ENCODE measurements at places on chromosomes 3 and 15. TPM values are rescaled to one million over a fixed set of nuclear protein-coding genes. Genes with fewer than 3 reads are reported as not detected.

DNA sequence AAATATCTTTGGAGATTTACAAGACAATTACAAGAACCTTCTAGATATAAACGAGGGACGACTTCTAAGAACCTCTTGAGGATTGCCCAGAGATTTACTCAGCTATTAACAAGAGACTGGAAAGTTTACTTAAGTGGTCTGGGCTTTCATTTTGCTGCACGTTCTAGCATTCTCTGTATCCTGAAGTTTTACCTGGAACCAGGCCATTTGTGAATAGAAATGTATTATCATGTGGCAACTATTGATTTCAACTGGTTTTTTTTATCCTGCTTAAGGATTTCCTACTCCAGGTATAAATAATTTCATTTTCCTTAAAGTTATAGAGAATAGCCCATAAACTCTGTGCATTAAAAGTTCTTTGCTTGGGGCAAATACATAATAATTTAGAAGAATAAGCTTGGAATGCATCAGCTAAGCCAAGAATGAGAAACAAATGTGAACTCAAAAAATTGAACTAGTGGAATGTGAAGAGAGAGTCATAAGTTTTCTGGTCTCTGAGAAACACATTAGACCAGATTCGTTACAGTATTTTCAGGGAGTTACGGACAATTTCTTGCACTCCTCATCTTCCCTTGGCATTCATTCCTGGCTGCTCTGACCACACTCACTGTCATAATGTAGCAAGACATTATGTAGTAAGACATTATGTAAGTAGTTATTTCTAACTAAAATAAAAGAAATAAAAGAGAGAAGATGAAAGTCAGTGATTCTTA lies 1.3 kb downstream of the AQP9 start:
- DNase-seq = no peak

GRCh38 chr3:171532294-171532693 lies 72.1 kb upstream of the TNIK start:
- DNase-seq = no peak

DNA sequence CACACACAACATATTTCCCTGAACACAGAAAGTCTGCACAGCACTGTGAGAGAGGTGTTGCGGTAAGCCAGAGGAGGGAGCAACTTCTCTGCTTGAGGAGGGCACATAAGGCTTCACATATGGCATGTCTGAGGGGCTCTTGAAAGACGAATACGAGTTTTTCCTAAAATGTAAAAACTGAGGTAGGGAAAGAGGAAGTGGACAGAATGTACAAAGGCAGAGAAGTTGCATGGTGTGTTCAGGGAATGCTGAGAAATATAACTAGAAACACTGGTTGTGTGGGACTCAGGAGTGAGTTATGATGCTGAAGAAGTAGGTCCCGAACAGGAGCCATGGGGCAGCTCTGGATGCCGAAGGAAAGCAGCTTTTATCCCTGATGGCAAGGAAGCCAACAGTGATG lies 22.8 kb upstream of the ATP8B4 start:
- no peak for DNase-seq

- no peak for DNase-seq
Observed at GRCh38 chr3:190618330-190619030, 104.6 kb downstream of the IL1RAP start.

GRCh38 chr3:186259612-186260383 lies 102.2 kb downstream of the DGKG start:
- DNase-seq = no peak

LOXL1 gene
- polyA plus RNA-seq = 70.4 TPM

DNA sequence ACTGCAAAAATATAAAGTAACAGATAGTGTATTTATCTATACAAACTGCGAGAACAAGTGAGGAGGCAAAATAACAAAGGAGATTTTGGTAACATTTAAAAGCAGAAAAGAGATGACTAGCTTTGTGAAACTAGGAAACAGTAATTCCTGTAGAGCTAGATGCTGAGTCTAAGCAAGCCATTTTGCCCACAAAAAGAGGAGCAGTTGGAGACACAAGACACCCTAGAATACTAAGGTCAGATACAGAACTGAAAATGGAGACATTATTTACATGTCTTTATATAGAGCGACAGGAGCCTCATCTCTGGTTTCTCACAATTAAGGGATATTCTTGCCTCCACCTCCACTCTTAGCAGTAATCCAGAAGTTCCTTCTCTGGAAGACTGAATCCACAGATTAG lies 732.4 kb upstream of the GBE1 start:
- no peak for DNase-seq

DNA sequence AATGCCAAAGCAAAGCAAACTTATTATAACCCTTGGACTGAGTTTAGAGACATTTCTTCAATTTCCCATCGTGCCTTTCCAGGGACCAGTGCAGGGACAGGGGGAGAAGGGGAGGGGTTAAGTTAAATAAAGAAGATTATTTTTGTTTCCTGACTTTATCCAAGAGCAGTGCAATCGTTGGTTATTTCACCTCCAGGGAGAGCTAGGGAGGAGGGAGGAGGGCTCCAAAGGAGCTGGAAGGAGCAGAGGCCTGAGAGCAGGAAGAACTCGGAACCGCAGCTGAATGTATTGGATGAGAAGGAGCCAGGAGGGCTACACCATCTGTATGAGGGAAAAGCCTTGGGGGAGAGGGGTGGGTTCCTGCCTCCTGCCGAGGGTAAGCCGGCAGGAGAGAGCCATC lies 20.7 kb downstream of the HAPLN3 start:
- DNase-seq = no peak

DNA sequence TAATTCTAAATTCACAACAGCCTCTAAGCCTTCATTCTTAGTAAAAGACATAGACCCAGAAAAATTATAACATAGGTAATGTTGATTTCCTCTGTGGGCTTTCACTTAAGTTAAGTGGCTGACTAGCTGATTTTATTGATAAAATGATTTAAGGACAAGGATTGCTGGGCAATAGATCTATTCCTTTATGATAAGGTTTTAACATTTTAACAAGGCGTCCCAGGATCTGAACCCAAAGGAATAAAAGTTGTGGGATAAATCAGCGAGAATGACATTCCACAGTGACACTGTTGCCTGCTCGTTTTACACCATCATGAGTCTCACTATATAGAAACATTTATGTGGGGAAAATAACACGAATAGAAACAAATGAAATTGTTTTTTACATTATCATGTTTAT lies 1151.0 kb downstream of the ZPLD1 start:
- no peak for DNase-seq

GRCh38 chr15:63385911-63386531 lies 4.4 kb upstream of the CA12 start:
- DNase-seq = no peak

PP2D1 gene
- polyA plus RNA-seq = 1.1 TPM

TMEM212 gene
- polyA plus RNA-seq = 0.32 TPM

GRCh38 chr3:101624857-101625256 lies 50.9 kb downstream of the PCNP start:
- DNase-seq = no peak

OR5H14 gene
- 0.02 TPM for polyA plus RNA-seq
